Activated gamma-delta T cell (primary cell): ENCODE measurements at places on chromosomes 4 and X.

DNA sequence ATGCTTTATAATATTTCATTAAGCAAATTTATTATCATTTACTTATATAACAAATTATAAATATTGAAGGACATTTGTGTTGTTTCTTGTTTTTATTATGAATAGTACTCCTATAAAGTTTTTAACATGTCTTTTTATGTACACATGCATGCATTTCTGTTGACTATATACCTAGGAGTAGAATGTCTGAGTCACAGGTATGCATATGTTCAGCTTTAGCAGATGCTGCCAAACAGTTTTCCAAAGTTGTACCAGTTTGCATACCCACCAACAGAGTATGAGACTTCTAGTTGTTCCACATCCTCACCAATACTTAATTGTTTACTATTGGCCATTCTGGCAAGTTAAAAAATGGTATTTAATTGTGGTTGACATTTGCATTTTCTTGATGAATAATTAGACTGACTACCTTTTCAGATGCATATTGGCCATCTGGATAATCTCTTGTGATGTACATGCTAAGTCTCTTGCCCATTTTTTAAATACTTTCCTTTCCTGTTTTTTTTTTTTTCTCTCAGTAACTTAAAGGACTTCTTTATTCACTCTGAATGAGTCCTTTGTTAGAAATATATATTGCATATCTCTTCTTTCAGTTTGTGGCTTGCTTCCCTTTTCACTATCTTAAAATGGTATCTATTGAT is 132.2 kb upstream of the TRIM2 start:
- no peak for DNase-seq

DNA sequence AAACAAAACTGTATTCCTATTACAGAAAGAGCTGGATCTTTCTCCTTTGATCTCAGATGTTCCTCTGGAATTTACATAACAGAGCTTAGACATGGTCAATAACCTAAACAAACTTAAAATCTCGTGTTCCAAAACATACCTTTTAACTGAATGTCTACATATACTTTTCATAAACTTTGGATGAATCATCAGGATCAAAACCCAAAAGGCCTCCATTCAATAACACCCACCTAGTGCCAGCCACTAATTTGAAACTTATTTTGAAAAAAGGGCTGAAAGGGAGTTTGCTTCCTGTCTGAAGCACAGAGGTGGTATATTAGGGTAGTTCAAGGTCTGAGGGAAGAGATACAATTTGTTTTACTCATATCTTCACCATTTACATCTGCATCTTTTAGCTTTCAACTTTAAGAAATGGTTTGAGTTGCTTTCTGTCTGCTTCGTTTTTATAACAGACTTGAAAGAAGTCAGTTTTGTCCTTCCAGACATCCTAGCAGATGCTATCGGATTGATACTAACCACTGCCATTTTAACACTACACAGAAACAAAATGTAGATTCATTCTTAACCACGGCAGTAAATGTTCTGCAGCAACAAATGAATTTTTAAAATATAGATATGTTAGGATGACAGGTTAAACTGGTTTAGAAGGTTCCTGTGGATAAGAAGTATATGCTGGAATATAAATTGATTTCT is 242.8 kb upstream of the DKK2 start:
- no peak for DNase-seq

DNA sequence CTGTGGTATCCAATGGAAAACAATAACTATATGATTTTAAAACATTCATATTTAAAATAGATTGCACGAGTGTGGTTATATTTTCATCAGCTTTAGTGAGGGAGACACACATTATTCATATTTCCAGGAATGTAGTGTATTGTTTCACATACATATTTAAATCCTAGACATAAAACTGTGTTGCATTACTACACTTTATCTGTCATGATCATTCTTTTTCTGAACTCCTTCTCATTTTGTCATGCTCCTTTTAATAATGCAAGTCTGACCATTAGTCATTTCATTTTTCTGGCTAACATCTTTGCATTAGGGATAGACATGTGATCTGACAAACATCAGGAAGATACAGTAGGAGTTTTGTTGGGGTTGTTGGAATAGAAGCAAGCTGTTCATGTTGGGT is 1382.7 kb downstream of the PCDH7 start:
- no peak for DNase-seq

DNA sequence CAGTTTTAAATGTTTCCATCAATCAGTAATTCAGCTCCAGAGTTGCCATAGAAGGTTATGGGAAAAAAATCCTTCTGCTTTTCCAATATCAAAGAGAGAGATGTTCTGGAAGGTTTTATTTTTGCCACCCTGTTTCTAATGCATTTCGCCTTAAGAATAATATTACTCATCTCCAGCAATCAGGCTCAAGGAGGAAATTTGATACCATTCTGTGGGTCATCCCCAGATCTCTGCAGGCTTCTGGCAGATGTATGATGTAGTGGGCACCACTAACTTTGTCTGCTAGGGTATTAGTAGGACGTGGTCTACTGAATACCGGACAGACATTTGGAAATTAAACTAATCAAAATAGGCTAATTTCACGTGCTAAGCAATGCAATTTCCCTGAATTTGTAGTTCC is 645.4 kb upstream of the TENM3 start:
- DNase-seq: no peak

DNA sequence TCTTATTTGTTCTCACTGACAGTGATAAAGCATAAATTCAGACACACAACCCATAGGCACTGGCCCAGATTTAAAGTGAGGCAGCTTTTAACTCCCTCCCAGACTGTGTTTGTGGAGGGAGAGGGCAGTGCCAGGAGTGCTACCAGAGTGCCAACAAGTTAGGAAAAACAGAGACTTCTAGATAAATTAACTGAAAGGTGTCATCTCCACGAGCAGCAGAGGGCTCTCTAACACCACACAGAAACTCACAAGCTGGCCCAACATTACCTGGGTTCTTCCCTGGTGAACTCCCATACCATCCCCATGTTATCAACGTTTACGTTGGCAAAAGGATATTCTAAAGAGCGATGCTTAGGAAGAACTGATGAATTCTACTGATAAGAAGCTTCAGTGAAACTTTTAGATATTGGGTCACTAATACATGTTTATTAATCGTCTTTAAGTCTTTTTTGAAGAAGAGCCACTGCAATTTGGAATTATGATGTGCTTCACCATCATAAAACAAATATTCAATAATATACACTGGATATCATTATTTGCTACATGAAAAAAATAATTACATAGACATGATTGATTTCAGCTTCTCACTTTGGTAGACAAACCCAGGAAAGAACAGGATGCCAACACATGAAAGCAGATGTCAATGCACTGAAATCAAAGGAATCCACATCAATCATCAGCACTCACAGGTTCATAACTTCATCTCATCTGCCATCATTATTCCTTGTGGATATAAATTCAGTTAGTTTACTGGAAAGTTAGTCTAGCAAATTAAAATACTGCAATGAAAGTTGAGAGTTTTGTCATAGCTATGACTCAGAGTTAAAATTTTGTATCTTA is 121.2 kb upstream of the NAP1L5 start:
- DNase-seq: no peak

- DNase-seq: no peak
Observed at GRCh38 chr4:22906045-22906444, 213.3 kb downstream of the GBA3 start.

DNA sequence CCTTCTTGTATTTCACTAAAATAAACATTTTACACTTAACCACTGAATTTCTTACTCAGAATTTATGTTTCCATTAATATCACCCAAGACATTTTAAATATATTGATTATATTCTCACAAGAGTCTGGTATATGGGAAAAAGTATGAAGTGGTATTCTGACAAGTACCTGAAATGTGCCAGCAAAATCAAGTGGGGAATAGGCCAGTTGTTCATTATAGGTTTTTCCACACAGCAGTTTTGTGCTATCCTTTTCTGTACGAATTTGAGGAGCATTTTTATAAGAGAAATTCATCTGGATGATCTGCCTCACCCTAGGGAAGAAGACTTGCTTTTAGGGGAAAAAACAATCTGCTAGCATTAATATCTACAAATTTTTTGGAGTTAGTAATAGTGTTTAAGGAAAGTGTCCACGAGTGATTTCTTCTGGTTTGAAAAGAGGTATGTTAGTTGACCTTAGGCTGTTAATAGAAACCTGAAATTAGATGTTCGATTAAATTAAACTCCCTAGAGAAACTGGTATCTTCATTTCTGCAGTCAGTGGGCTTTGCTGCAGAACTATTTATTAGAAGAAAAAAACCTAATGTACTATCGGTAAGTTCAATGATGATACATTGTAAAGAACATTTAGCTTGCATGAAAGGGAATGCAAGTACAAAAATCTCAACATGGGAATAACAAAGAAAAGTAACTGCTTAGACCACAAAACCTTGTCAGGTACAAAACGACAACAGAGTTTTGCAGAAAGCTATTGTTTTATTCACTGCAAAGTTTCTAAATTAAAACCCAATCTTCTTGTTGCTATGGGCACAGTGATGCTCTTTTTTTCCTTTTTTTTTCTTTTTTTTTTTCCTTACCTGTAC is 1.8 kb downstream of the KLF3 start:
- DNase-seq: no peak

DNA sequence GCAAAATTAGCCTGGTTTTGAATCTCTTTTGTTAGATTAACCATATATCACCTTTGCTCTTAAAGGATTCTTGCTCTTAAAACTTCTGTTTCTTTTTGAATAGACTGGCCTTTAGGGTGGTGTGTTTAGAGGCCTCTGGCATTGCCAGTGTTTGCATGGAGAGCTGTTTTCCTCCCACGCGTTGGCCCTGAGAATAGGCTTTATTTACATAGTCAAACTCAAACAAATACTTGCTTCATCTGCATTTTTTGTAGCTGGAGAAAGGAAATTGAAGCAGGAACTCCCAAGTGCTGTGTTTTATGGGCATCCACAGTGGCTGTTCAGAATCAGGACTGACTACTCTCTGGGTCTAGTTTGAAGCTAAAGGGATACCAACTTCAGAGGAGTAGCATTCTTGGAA is 2.7 kb downstream of the SHROOM2 start:
- no peak for DNase-seq

DNA sequence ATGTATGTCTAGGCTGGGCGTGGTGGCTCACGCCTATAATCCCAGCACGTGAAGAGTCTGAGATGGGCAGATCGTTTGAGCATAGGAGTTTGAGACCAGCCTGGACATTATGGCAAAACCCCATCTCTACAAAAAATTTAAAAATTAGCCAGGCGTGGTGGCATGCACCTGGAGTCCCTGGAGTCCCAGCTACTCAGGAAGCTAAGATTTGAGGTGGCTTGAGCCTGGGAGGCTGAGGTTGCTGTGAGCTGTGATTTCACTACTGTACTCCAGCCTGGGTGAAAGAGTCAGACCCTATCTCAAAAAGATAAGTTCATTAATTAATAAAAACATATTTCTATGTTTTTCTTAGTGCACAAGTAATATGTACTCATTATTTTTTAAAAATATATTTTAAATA is 238.1 kb downstream of the ARHGAP24 start:
- no peak for DNase-seq

- DNase-seq: no peak
Observed at GRCh38 chr4:81460191-81460701, 11.5 kb downstream of the RASGEF1B start.

GRCh38 chrX:74593593-74593992 is 20.8 kb downstream of the RLIM start:
- DNase-seq: no peak

GRCh38 chr4:83013420-83013867 is 2.8 kb upstream of the LIN54 start:
- DNase-seq: no peak

GRCh38 chr4:13218326-13218958 is 265.7 kb downstream of the RAB28 start:
- DNase-seq: no peak

DNA sequence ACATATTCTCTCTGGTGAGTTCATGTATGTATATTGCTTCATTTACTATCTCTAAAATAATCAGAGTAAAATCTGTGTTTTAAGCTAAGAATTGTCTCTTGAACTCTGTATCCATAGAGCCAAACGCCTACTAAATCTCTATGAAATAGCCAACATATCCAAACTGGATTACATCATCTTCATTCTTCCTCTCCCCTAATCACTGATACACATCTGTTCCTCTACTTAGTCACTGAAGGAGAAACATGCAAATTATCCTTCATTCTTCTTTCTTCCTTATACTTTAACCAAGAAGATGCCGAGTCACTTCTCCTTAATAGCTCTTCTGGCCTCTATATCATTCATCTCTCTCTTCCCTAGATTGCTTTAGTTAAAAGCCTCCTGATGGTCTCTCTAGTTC is 630.4 kb upstream of the FTHL17 start:
- DNase-seq: no peak
